Body of pancreas (tissue), 4 donors: ENCODE measurements at places on chromosomes 12 and 14. TPM values are rescaled to one million over a fixed set of nuclear protein-coding genes. Genes with fewer than 3 reads are reported as not detected.

- DNase-seq: no peak
Measured at GRCh38 chr14:30296931-30297405, 262.0 kb upstream of the G2E3 start.

DNA sequence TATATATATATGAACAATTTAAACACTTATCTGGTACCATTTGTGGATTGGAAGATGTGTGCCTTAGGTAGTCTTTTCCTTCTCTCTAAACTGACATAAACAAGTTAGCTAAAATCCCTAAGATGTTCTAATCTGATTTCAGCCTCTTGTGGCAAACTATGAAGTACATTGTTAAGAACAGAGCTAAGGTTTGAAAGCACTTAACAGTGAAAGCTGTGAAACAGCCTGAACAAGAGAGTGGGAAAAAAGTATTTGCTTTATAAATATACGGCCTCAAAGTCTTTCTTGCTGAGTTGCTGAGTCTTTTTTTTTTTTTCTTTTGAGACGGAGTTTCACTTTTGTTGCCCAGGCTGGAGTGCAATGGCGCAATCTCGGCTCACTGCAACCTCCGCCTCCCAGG lies 53.7 kb upstream of the PELI2 start:
- no peak for DNase-seq

NPFF gene
- total RNA-seq: not detected

CD27 gene
- not detected for total RNA-seq
